ENCODE measurements at places on chromosomes 16 and 17.
A peak's percentile ranks its signal among the peaks of the same experiment; 100 is the strongest.

DNA sequence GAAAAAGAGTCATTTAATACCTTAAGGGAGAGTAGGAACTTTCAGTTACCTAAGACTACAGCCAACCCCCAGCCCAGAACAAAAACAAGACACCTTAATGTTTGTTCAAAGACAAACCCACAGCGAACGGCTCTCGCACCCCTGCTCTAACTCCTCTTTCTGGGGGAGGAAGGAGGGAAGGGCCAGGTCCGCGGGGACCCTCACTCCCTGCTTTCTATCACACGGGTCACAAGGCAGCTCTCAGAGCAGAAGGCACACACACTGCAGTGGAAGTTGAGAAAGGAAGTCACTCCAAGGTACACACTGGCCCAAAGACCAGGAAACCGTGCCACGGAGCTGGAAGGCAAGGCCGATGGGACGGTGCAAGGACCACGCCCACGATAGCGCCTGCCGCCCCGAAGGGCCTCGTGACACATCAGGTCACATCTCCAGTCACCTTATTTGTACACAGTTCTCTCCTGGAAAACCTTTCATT, 10.0 kb downstream of the LITAFD start:
- DNase-seq, result peak; percentile 23

DNA sequence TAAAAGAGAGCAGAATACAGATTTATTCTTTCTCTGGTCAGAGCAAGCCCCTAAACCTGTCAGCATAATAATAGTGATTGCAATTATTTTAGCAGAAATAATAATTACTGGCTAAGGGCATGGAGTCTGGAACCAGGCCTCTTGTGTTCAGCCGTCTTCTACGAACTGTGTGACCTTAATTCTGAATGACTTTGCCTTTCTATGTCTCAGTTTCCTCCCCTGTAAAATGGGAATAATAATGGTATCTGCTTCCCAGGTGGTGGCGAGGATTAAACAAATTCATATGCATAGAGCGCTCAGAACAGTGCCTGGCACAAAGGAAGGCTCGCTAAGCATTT, 33.4 kb downstream of the RAB11FIP4 start:
- DNase-seq, result no peak

DNA sequence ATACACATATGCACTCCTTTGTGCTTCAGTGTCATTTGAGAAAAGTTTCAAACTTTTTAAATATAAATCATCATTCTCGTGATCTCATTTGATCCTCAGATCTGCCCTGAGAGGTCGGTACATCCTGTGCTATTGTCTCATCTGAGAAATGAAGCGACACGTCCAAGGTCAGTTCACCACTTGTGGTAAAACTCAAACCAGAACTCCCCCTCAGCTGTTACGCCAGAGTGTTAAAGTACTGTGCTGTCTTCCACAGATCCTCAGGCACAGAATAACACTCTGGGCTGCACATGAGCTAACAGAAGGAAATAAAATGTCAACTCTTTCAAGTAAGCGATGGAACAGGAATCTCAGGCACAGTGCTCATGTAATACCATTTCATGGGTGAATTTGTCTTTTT, 31.4 kb downstream of the ANKFN1 start:
- no peak for DNase-seq

GRCh38 chr16:89917773-89918452, 749 bp upstream of the MC1R start:
- DNase-seq, result peak; percentile 94

DNA sequence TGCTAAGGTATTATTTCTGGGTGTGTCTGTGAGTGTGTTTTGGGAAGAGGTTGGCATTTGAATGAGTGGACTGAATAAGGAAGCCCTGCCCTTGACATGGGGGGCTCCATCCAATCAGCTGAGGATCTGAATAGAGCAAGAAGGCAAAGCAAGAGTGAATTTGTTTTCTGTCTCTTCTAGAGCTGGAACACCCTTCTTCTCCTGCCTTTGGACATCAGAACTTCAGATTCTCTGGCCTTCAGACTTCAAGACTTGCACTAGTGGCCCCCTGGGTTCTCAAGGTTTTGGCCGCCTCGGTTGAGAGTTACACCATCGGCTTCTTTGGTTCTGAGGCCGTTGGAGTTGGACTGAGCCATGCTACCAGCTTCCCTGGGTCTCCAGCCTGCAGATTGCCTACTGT, 448.6 kb downstream of the SHISA9 start:
- DNase-seq, result no peak

GRCh38 chr17:67125924-67126323, 81.6 kb downstream of the CACNG1 start:
- DNase-seq, result no peak

GRCh38 chr17:40452216-40452787, 9.1 kb downstream of the IGFBP4 start:
- DNase-seq, result no peak

DNA sequence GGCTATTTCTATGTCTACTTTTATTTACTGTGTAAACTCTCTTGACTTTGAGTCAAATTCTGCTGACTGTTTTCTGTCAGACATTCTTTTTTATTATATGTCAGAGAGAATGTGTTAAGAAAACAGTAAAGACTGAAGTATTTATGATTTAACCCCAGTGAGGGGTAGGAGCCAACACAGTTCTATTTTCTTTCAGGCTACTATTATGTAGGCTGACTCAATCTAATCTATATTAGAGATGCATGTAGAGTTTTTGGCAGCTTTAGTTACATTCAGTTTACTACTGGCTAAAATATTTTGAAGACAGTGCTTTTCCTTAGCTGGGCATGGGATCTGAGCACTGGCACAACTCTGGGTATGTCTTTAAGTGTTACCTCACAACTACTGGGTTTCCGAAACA, 1108.0 kb downstream of the CDH11 start:
- no peak for DNase-seq

All from activated CD4-positive, alpha-beta T cell treated with anti-CD3 and anti-CD28 coated beads, Interleukin-2, Interleukin-6, amounts not matched to agents 100 ng/mL and 50 ng/mL, durations not matched to agents 16 hours and 8 hours (primary cell).